ENCODE measurements at places on chromosomes 1 and 21.
A peak's percentile ranks its signal among the peaks of the same experiment; 100 is the strongest.

DNA sequence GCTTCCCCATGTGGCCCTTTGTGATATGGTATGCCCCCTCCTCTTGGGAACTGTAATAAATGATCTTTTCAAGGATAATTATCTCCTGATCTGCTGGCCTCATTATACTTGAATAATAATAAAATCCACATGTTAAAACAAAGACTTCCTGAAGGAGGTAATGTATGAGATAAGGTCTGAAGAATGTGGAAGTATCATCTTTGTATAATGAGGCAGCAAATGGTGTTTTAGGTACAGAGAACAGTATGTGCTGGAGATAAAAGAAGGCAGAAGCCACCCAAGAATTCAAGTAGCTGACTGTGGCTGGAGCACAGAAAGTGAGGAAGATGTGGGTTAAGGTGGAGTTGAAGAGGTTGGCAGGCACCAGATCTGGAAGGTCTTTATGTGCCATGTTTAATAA is 12.8 kb upstream of the COG2 start:
- no peak for ATAC-seq

GRCh38 chr1:44536357-44537209 is 131.5 kb downstream of the RNF220 start:
- ATAC-seq: no peak

- ATAC-seq: peak; percentile 11
Measured at GRCh38 chr1:32816676-32817158, 441 bp downstream of the YARS1 start.

DNA sequence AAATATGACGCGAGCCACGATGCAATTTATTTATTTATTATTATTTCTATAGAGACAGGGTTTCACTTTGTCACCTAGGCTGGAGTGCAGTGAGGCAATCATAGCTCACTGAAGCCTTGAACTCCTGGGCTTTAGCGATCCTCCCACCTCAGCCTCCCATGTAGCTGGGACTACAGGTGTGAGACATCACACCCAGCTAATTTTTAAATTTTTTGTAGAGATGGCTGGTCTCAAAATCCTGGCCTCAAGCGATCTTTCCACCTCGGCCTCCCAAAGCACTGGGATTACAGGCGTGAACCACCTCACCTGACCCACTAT is 63.6 kb downstream of the IRF2BP2 start:
- no peak for ATAC-seq

GRCh38 chr1:240235521-240236288 is 144.0 kb downstream of the FMN2 start:
- ATAC-seq: no peak

All from motor neuron (in vitro differentiated cells).